Stimulated activated CD8-positive, alpha-beta memory T cell treated with anti-CD3 and anti-CD28 coated beads, Interleukin-7, amount 100 ng/mL, for 1 hour (primary cell): ENCODE measurements at places on chromosomes 3 and 15.

- no peak for DNase-seq
Measured at GRCh38 chr3:140559546-140559945, 118.3 kb upstream of the TRIM42 start.

DNA sequence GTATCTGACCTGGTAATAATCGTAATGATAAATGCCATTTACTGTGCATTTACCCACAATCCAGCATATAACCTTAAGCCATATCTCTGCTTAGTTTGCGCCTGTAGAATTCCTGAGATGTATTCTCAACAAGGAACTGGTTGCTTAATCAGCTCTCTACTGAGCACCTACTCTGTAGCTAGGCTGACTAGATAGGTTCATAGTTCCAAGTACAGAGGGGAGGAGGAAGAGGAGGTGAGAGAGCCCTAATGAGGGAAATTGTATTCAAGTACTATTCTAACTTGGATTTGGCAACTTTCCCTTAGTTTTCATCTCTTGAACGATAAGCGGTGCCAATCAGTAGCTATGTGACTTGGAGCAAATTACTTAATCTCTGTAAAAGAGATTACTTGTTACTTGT lies 5.6 kb upstream of the AKAP13 start:
- DNase-seq = no peak

DNA sequence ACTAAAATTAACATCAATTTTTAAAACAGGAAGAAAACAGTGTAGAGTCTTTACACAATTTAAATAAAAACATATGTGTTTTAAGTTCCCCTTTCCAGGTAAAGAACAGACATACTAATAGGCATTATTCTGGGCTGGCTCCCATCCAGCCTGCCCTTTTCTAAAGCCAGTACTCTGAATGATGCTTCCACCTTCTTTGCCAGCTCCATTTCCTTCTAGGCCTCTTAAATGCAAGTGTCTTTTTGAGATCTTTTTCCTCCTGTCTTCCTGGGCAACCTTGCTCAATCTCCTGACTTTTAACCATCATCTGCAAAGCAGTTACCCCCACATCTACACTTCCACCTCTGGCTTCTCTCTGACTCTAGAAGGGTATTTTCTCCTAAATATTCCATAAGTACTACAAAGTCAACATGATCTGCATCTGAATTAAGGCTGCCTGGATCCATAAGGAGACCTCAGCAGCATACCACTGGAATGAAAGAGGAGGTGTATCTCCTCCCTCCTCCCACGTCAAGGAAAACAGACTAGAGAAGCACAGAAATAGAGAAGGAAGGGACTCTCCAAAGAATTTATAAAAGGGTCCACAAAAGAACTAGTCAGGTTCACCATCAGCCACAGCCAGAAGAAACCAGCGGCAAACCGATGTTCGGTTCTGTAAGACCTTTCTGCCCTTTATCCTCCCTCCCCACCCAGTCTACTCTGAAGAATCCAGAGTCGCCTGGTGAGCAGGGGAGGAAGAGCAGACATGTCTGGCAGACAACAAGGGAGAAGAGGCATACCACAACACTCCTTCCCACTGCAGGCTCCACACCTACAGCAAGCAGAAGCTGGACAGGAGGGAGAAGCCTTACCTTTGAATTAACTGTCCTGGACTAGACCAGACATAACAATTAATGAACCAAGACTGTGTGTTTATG lies 47.1 kb downstream of the GOLIM4 start:
- no peak for DNase-seq

- no peak for DNase-seq
Measured at GRCh38 chr15:80823995-80824394, 44.8 kb downstream of the CEMIP start.

DNA sequence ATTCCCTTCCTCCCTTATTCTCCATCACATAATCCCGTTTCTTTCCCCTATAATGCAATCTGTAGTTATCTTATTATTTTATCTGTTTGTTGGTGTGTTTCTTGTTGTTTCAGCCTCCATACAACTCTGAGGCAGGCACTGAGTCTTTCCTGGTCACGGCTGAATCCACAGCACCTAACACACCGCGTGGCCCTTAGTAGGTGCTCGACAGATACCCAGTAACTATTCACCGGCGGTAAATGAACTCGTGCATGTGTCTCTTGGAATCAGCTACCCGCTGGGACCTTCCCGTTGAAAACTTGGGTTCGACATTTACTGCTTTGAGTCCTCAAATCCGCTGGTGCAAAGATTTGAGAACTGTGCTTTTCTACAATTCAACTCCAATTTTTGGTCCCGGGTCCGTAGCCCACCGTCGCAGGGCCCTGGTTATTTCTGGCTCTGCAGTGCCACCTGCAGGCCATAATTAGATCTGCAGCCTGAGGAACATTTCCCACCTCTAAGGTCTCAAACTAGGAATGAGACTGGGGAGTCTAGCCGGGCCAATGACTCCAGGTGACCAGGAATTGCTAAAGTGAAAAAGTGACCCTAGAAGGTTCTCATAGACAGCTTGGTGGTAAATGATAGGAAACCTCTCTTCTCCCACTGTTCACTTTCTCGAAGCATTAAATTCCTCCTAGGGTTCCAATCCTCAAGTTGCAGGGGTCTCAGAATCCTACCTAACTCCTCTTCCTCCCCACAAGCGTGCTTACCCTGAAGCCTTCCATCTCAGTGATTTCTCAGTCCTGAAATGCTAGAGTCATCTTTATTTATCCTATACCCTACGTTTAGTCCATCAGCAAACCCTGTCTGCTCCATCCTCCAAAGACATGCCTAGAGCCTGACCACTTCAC lies 40.0 kb upstream of the TRH start:
- DNase-seq = no peak

GRCh38 chr15:85597155-85597815 lies 197.4 kb downstream of the KLHL25 start:
- DNase-seq = no peak

DNA sequence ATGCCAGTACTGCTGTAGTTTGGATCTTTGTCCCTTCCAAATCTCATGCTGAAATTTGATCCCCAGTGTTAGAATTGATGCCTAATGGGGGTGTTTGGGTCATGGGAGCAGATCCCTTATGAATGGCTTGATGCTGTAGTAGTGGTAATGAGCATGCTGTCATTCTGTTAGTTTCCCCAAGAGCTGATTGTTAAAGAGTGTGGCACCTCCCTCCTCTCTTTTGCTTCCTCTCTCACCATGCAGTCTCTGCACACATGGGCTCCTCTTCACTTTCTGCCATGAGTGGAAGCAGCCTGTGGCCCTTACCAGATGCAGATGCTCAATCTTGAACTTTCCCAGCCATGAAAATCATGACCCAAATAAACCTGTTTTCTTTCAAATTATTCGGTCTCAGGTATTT lies 141.3 kb upstream of the DPPA4 start:
- DNase-seq = no peak

DNA sequence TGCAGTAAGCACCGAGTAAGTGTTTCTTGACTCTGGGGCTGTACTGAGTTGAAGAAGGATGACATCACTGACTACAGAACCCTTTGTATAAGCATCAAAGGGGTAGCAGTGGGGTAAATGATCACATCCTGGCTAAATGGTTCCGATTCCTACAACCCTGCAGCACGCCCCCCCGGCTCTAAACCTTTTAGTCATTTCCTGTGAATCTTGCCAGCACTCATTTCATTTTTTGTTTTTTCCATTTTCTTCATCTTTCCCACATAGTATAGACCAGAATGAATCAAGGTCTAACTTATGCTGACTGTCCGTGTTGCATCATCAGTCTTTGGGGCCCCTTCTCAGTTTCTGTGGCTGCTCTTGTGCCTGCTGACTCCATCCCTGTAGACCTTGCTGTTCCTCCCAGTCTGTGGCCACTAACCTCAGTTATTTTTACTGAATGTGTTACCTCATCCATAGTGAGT lies 383.1 kb upstream of the TPRG1 start:
- no peak for DNase-seq

DNA sequence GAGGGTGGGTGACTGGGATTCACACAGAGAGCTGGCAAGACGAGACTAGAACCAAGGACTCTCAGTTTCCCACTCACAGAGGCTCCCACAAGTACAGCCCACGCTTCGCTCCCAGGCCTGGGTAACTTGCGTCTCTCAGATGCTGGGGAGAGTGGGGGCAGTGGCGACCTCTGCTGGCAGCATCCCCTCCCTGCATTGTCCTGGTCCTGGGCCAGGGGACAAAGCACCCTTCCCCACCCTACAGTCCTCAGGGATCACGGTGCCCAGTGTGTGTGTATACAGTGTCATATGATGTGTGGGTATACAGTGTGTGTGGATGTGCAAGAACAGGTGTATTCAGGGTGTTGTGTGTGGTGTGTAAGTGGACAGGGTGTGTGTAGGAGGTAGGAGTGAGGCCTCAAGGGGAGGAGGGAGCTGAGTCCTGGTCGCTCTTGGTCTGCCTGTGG lies 12.8 kb downstream of the VILL start:
- DNase-seq = no peak

- no peak for DNase-seq
Measured at GRCh38 chr15:82750831-82751180, 41.1 kb upstream of the AP3B2 start.

GRCh38 chr15:91104111-91104510 lies 4.1 kb downstream of the SV2B start:
- no peak for DNase-seq

GRCh38 chr3:34207002-34207401 lies 408.6 kb downstream of the PDCD6IP start:
- no peak for DNase-seq

GRCh38 chr3:7977245-7978086 lies 524.2 kb upstream of the LMCD1 start:
- no peak for DNase-seq
